Stimulated activated CD8-positive, alpha-beta memory T cell treated with anti-CD3 and anti-CD28 coated beads, Interleukin-7, amount 100 ng/mL, for 24 hours (primary cell): ENCODE measurements at places on chromosomes 7 and 10.

- no peak for DNase-seq
Measured at GRCh38 chr10:24360282-24361127, 151.6 kb downstream of the KIAA1217 start.

GRCh38 chr7:105910172-105910571, 33.8 kb upstream of the ATXN7L1 start:
- DNase-seq: no peak

- DNase-seq: no peak
Measured at GRCh38 chr10:79293841-79294581, 53.3 kb upstream of the PPIF start.

- no peak for DNase-seq
Measured at GRCh38 chr7:55214707-55215106, 150.4 kb upstream of the LANCL2 start.

- DNase-seq: no peak
Measured at GRCh38 chr7:117021366-117021765, 68.1 kb downstream of the ST7 start.

DNA sequence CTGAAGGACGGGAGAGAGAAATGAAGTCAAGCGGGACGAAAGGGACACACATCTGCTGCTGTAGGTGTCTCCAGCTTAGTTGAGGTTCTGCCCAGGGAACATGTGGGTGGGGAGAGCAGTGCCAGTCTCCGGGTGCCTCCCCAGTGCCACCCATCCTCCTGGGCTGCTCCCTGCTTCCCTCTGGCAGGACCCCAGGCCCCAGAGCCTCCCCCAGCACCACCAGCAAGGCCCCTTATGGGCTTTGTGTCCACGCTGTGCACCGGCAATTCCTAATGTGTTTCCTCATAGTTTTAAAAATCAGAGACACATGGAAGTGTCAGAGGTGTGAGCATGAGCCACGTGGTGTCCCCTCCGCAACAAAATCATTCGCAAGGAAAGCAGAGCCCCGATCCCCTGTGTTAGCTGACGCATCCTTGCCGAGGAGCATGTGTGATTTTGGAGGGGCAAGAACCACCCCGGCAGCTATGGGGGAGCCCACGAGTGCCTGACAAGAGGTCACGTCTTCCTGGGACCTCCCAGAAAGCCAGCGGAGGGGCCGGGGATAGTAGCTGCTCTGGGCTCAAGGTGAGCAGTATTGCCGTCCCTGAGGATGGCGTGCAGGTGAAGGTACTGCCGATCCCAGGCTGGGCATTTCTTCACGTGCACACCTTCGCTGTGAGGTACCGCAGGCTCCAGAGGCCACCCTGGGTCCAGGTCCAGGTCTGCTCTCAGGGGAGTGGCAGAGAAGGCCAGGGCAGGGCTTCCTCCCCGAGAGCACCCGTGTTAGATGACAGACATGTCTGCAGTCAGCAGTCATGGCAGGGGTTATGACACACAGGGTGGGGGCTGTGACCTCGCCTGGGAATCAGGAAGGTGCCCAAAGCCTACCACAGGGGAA, 448.2 kb upstream of the FOXK1 start:
- no peak for DNase-seq

GRCh38 chr10:11301571-11302111, 284.0 kb downstream of the CELF2 start:
- no peak for DNase-seq

GRCh38 chr7:124843336-124843735, 77.7 kb upstream of the GPR37 start:
- DNase-seq: no peak

- no peak for DNase-seq
Measured at GRCh38 chr7:155589001-155589980, 42.9 kb upstream of the CNPY1 start.

DNA sequence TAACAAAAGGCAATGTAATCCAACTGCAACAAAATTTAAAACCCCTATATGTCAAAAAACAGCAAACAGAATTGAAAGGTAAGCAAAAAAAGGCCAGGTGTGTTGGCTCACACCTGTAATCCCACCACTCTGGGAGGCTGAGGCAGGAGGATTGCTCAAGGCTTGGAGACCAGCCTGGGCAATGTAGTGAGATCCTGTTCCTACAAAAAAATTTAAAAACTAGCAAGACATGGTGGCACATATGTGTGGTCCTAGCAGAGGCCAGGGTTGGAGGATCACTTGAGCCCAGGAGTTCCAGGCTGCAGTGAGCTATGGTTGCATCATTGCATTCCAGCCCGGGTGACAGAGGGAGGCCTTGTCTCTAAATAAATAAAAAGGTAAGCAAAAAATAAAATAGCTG, 212.1 kb upstream of the KLF14 start:
- no peak for DNase-seq

DNA sequence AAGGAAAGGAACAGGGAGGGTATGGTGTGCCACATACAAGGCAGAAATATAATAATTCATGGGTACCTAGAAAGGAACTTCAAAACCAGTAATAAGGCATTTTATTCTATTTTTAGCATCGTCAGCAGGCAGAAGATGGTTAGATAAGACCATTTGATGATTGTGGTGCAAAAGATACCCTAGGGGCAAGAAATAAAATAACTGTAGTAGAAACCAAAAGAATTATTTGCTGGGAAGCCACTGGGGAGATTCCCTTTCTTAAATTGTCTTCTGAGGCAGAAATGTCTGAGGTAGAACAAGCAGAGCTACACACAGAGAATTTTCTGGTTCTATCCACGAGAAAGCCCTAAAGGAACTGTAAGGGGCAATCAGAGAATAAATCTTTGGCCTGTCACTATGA, 64.3 kb upstream of the PCGF5 start:
- DNase-seq: no peak
